Activated CD4-positive, CD25-positive, alpha-beta regulatory T cell treated with anti-CD3 and anti-CD28 coated beads, Interleukin-2, amount 50 U/mL, for 72 hours (primary cell): ENCODE measurements at places on chromosomes 5 and 9.

DNA sequence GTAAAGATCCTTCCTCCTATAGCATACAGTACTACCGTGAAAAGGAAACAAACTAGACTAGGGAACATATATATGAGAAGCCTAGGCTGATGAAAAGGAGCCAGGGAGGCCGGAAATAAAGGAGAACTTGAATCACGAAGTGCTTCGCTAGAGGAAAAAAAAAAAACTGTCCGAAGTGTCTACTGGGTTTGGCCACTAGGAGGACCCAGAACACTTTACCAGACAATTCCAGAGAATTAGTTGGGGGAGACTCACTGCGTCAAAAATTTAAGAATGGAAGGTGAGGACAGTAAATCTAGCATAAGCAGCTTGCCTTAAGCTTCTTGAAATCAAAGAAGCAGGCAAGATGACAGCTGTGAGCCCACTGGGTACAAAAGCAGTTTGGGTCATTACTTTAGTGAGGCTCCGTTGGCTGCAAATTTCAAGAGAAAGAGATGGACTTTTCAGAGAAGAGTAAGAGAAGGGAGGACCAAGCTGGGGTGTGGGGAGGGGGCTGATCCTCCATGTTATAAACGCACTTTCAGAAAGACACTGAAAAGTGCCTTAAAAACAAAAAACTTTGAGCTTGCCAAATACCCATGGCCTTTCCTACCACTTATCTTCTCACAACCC is 47.4 kb downstream of the P4HA2 start:
- DNase-seq = no peak

- DNase-seq = no peak
Observed at GRCh38 chr5:122390154-122390553, 78.1 kb downstream of the SNCAIP start.

- DNase-seq = no peak
Observed at GRCh38 chr9:37034305-37034937, 353 bp upstream of the PAX5 start.

GRCh38 chr5:75050415-75050814 is 1.9 kb downstream of the GCNT4 start:
- DNase-seq = no peak

DNA sequence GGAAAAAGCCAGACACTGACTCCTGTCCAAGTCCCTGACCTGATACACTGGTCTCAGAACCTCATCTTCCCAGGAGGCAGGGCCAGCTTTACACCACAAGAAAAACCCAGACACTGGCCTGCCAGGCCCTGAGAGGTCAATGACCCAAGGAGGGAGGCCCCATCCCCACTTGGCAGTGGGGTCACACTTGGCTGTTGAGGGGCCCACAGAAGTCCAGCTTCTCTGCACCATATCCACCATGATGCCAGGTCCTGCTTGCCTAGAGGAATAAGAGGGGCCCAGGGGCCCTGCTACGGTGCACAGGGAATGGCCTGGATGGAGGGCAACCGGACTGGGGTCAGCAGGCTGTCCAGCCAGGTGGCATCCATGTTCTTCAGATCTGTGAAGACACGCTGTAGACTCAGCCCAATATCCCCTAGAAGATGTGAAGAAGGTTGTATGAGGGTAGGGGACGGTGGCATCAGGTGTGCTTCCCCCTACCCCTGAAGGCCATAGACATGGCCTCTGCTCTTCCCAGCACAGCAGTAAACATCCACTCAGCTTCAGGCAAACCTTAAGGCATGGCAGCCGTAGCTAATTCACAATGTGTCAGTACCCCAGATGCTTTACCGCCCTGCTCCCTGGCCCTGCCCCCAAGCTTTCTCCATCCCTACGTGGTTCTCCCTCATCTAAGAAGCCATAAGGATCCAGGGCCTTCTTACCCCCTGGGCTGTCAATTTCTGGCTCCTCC is 6.7 kb downstream of the IRF1 start:
- DNase-seq = no peak

GRCh38 chr5:78824831-78825281 is 160.3 kb downstream of the ARSB start:
- DNase-seq = no peak

GRCh38 chr9:108197008-108197365 is 658.8 kb downstream of the ACTL7B start:
- DNase-seq = no peak

DNA sequence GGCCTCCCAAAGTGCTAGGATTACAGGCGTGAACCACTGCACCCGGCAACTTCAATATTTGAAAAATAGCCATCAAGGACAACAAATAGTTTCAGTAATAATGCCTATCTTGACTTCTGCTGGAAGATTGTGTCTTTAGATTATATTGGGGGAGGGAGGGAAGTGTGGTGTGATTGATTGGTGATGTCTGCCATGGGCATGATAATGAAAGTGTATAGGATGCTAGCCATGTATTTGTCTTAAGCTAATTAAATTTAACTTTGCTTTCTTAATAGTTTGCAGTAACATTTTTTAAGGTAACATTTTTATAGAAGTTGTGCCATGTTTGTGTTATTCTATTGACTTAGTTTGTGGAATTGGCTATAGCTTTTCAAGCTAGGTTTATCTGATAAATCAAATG is 4.6 kb downstream of the JMY start:
- no peak for DNase-seq

GRCh38 chr5:79694183-79694582 is 4.5 kb downstream of the CMYA5 start:
- no peak for DNase-seq

GRCh38 chr5:62684310-62684709 is 105.7 kb downstream of the LRRC70 start:
- DNase-seq = no peak

DNA sequence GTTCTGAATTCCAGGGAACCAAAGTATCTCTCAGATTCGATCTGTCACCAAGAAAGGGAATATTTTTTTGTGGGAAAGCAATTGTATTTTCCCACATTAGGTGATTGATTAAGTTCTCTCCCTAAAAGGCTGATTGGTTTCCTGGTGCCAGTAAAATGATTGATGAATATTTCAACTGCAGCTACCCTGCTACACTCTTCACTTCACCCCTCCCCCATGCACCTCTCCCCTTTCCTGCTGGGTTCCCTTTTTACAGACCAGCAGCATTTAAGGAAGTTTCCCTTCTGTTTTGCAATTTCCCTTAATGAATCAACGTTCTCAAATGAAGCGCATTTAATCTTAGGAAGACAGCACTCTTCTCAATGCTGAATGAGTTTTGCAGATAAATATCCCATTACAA is 13.1 kb downstream of the NR6A1 start:
- DNase-seq = no peak

DNA sequence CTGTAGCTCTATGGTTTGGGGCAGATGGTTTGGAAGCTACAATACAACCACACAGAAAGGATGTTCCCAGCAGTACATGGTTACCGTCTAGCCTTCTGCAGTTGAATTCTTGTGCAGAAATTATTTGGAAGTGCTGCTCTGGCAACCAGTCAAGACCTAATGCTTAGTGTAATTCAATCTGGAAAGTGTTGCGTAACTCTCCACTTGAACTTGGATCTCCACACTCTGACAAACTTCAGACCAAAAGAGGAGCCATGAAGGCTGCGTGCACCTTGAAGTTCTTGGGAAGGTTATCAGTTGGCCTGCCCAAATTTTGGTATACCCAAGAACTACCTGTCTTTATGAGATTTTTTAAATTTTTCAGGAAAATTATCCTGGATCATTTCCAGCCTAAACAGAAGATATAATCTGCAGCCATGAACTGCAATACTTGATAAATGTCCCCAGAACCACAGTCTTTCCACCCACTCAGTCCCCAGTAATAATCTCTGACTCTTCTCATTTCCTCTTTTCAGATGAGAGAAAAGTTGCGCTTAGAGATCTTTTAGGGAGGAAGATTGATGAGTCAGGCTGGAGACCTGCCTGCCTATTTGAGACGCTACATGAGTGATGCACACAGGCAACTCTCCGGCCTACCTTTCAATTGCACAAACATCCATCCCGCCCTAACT is 159.9 kb downstream of the FANCC start:
- DNase-seq = no peak
